Hematopoietic multipotent progenitor cell treated with erythropoietin and hydrocortisone succinate and interleukin-3 and kit ligand, for 17 days (in vitro differentiated cells): ENCODE measurements at places on chromosomes 13 and 19.
A peak's percentile ranks its signal among the peaks of the same experiment; 100 is the strongest.

GRCh38 chr13:59975807-59976435, 187.8 kb downstream of the DIAPH3 start:
- no peak for DNase-seq

DNA sequence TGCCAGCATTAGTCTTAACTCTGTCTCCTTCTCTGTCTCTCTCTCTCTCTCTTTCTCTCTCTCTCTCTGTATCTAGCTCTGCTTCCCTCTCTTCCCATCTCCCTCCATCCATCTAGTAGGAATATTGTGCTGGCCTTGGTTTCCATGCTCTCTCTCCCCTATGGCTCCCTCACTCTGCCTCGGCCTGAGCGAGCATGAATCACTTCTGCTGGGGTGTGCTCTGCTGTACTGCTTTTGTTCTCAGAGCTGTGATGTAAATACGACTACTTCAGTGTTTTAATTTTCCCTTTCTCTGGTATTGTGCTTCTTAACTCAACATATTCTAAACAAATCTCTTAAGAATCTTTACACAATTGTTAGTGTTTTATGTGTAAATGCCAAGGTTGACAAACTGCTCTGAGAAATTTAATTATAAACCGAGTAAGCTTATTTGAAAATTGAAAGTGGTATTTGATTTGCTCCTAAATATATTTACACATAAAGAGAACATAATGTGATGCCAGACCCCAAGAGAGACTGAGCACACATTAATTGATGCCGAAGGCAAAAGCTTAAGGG, 211.5 kb upstream of the KL start:
- DNase-seq, result no peak

DNA sequence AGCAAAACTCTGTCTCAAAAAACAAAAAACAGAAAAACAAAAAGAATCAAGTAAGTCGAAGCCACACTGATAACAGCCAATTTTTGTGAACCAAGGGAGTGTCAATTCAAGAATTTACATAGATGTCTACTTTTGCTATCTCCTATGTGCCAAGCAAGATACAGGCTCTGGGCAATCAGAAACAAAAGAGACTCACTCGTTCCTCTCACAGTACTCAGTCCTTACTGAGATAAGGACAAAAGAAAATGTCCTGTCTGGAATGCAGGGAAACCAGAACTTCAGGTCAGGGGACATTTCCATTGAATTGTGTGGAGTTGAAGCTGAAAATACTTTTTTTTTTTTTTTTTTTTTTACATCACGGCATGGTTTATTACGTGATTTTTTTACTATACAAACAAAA, 53.0 kb downstream of the NLRP12 start:
- no peak for DNase-seq

DNA sequence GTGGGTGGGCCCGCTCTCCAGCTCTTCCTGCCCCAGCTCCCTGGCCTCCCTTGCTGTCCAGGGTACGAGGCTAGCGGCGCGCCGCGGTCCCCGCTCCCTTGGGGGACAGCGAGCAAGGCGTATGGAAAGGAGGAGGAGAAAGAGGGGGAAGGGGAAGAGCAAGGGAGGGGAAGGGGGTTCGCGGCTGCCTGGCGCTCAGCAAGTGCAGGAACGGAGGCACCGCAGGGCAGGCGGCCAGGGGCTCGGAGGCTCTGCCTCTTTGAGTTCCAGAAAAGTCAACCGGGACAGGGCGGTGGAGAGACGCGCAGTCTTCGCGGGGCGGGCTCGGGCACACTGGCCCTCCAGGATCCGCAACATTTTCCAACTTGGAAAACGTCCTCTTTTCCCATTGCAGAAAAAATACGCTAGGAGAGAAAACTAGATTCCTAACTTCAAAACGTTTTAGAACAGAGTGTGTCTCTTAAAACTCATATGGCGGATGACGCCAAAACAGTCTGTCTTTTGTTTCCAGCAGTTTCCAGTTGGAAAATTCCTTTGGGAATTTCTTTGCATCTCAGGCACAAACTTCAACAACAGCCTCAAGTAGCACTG, 23.1 kb upstream of the TNFRSF19 start:
- no peak for DNase-seq

- no peak for DNase-seq
Observed at GRCh38 chr19:46521241-46521868, 25.7 kb upstream of the PNMA8B start.

GRCh38 chr13:39284801-39285388, 246.6 kb downstream of the NHLRC3 start:
- no peak for DNase-seq

- DNase-seq, result no peak
Observed at GRCh38 chr13:24008679-24009078, 111.4 kb upstream of the C1QTNF9B start.

- DNase-seq, result no peak
Observed at GRCh38 chr13:28434926-28435325, 60.0 kb downstream of the FLT1 start.

DNA sequence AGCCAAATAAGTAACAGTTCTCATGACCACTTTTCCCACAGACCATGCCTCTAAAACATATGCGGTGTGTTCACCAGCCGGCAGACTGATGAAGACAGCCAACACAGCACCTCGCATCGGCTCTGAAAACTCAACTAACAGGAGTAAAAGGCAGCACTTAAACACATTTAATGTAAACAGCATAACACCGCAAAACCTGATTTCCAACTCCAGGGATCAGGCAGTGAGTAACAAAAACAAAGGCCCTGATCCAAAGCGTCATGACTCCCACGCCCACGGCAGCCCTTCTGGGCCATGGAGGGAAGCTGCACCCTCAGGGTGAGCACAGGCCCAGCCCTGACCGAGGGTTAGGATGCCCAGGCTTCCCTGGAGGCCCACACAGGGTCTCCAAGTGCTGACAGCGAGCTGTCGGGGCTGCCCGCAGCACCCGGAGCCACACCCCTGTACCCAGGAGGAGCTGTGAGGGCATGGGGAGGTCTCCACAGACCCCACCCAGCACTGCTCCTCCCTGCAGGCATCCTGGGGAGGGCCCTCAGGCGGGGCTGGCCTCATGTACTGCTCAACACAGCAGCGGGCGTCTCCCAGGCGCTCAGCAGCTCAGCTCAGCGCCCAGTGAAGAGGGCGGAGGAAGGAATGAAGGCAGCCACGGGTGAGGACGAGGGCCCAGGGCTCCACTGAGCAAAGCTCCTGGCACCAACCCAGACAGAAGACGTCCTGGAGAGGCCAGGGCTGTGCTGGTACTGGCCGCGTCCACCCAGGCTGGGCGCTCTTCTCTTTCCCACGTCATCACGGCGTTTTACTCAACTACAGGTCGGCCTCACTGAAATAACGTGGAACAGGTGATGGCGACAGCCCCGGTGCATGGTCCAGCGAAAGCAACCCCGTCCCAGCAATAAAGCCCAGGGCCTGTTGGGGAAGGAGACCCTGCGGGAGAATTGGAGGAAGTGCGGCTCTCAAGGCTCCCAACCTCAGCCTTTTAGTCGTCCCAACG, 53.7 kb downstream of the RASA3 start:
- DNase-seq, result no peak

DNA sequence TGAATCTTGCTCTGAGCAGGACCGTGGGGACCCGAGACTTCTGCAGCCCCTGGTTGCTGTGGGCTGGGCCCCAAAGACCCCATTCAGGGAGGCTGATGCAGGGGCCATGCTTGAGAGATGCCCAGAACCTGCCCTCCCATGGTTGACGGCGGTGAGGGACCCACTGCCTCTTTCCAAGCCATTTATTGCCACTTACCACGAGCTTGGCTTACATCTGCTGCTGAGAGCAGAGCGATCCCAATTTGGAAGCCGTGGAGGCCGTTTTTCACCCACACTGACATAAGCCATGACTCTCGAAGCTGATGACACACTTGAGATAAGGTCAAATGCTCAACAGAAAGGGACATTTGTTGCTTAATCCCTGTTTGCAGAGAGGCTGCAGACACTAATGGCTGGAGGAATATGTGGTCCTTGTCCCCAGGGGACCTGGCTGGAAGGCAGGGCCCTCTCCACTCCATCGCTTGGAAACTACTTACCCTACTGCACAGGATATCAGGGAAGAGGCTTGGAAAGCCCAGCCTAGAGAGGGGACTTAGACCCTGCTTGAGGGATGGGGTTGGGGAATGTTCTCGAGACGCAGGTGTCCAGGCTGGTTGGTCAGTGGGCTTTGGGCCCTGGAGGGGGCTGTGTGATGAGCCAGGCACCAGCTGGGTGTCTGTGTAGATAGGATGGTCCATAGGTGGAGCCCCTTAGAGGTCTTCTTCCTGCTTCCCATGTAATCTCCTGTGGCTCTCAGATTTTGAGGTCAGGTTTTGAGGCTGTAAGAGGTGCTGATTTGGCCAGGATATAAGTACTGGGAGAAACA, 15.3 kb downstream of the ZNF536 start:
- DNase-seq, result no peak

- no peak for DNase-seq
Observed at GRCh38 chr13:67341406-67341805, 111.3 kb upstream of the PCDH9 start.

DNA sequence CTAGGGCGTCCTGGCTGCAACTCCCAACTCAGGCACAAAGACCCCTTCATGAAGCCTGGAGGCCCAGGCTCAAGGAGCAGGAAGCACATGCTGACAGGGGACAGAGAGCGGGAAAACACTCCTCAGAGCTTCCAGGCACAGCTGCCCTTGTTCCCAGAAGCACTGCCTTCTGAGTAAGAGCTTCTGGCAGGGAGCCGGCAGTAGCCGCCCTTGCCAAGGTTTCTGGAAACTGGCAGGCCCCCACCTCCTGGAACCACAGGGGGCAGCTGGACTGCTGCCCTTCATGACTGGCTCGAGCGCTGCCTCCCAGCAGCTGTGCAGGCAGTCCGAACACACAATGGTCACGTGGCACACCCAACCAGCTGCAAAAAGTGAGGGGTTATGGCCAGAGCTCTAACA, 33.6 kb upstream of the EPHX3 start:
- peak; percentile 14 for DNase-seq

DNA sequence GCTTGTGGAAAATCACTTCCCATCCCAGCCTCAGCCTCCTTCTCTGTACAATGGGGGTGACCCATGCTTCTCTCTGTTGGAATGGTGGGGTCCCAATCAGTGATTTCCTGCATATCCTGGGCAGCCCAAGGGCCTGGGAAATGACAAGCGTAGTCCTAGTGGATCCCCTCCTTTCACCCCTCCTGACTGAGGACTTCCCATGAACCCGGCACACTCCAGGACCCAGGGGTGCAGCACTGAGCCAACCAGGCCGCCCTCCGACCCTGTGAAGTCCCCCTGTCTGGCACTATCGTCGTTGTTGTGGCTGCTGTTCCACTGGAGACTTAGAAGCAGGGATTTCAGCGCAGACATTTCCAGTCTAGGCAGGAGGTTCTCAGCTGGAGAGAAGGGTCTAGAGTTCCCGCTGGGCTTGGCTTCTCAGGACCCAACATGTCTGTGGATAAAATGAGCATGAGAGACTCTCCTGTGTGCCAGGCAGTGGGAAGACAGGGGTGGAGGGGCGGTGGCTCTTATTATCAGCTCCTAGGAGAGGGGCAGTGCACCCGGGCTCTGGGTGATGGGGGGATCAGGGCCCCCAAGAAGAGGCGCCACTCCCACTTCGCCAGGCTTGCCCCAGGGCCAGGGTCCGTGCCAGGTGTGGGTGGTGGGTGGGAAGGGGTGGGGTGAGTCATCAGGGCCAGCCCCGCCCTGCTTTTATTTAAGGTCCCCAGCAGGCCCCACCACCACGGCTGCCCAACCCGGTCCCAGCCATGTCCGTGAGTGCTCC, at the start of gene LGALS7B:
TSS of gene LGALS7B (plus strand) at position 723 of the 766 bp plus-strand sequence. CDS start at position 750, 27 bp downstream.
- DNase-seq, result no peak

DNA sequence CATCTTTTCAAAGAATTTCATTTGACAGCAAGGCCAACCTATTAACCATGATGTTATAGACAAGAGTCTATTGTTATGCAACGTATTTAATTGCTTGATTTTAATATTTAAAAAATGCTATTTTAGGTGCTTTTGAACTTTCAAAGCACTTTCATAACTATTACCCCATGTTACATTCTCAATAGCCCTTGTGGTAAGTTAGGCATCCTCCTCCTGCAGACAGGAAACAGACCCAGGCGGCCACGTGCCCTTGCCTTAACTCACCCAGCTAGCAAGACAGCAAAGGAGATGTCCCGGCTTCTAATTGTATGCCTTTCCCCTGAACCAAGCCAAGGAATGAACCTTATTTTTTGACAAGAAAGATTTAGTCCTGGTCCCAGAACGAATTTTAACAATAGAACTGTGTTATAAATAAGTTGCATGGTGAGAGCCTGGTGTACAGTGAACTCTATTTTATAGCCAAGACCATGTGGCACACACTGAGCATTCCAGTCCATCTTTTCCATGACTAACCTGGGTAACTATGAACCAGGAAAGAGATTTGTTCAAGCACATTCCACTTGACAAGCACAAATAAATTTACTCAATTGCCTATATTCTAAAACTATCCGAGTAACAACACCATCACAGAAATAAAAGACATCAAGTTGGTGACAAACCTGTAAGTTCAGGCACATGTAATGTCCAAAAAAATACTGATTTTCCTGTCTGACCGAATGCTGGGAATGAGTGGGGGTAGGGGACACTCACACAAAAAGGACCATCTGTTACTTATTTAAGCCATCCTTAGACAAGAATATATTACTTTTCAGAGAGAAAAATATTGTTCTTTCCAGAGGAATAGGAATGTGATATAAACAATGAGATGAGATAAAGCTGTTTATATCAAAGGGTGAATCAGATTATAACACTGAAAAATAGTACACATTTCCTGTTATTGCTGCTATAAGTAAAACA, 163.0 kb downstream of the EFNB2 start:
- no peak for DNase-seq

DNA sequence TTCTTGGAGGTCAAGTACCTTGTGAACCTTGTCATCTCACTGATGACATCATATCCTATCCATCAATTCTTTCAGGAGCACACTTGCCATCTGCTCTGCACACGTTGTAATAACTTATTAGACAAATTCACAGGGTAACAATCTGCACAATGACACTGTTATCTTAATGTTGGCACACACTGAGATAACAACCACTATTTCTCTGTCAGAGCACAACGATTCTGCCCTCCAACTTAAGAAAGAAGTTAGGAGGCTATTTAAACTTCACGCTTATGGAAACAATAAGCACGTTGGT, 351.3 kb downstream of the DACH1 start:
- DNase-seq, result no peak

DNA sequence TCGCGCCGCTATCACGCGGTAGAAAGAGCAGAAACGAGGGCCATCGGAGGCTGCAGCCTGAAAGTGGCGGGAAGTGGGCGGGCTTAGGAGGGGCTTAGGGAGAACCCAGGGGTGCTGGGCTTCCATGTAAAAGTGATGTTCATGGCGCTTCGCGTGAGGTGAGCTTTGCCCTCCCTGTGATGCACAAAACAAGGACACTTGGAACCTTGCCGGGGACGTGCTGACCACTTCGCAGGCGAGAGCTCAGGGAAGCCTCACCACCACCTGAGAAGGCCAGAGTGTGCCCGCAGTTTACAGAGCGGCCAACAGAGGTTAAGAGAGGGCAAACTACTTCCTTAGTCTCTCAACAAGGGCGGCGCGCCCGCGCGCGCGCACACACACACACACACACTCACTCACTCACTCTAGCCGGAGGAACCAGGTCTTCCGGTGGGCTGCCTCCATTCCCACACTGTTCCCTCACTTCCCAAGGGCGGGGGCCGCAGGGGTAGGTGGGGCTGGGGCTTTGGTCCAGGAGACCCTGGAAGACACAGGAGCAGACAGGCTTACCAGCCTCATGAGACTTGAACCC, 651 bp downstream of the GAPDHS start:
- no peak for DNase-seq

- DNase-seq, result no peak
Observed at GRCh38 chr13:59099182-59099974, 1064.3 kb downstream of the DIAPH3 start.
